T-helper 2 cell treated with Interferon-gamma antibody and Interleukin-4, amounts not matched to agents 5 μg/mL and 100 μg/mL, for 36 hours (primary cell): ENCODE measurements at places on chromosomes 1 and 21.

GRCh38 chr1:48066936-48067335 is 69.8 kb upstream of the TRABD2B start:
- H3K36me3 ChIP-seq = no peaks in the 10 kb centered on the region
- no peaks in the 10 kb centered on the region for H3K4me1 ChIP-seq
- H3K4me3 ChIP-seq = no peak overlapping the region
- DNase-seq = no peak

GRCh38 chr1:77350012-77350770 is 68.4 kb downstream of the AK5 start:
- DNase-seq = no peak
- no peaks in the 10 kb centered on the region for H3K36me3 ChIP-seq
- H3K27ac ChIP-seq = no peak overlapping the region
- peaks cover 3% of the 10 kb centered on the region for H3K4me1 ChIP-seq
- H3K4me3 ChIP-seq = no peak overlapping the region
- H3K27me3 ChIP-seq = no peaks in the 10 kb centered on the region

DNA sequence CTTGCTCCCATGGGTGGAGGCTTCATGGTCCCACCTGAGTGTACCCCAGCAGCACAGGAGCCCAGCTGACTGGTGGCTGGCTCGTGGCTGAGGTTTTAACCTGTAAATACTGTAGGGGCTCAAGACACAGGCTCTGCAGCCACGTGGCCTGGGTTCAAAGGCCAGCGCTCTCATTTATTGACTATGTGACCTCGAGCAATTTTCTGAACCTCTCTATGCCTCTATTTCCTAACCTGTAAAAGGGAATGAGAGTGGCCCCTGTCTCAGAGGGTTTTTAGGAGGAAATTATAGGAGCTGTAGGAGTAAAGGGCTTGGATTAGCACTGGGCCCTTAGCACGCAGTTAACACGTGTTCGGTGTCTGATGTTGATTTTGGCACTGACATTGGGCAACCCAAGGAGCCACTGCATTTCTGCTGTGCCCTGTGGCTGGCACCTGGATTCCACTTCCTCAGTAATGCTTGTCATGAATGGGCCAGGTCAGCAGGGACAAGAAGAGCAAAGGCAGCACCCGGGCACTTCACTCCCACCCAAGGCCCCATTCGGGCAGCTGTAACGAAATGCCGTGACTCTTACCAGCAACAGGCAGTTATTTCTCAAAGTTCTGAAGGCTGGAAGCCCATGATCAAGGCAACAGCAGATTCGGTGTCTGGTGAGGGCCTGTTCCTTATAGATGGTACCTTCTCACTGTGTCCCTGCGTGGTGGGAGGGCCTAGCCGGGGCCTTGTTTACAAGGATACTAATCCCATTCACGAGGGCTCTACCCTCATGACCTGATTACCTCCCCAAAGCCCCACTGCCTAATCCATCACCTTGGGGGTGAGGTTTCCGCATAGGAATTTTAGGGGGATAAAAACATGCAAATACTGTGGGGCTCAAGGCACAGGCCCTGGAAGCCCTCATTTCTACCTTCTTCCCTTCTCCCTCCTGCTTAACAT is 25.2 kb downstream of the ARHGEF10L start:
- no peaks in the 10 kb centered on the region for H3K27me3 ChIP-seq
- H3K4me3 ChIP-seq = no peak overlapping the region
- no peaks in the 10 kb centered on the region for H3K36me3 ChIP-seq
- H3K4me1 ChIP-seq = no peaks in the 10 kb centered on the region

- H3K4me1 ChIP-seq = no peaks in the 10 kb centered on the region
- no peak overlapping the region for H3K4me3 ChIP-seq
- peaks cover 2% of the 10 kb centered on the region for H3K27me3 ChIP-seq
- H3K36me3 ChIP-seq = no peaks in the 10 kb centered on the region
- no peak overlapping the region for H3K27ac ChIP-seq
These were observed 26.3 kb upstream of the SLC5A9 start for GRCh38 chr1:48196237-48196636.

GRCh38 chr1:32774950-32775634 is 42.1 kb downstream of the YARS1 start:
- peaks cover 34% of the 10 kb centered on the region for H3K36me3 ChIP-seq
- DNase-seq = no peak
- peaks cover 4% of the 10 kb centered on the region for H3K4me1 ChIP-seq
- H3K27me3 ChIP-seq = no peaks in the 10 kb centered on the region
- no peak overlapping the region for H3K27ac ChIP-seq

- H3K27ac ChIP-seq = no peak overlapping the region
- no peak overlapping the region for H3K4me3 ChIP-seq
- H3K27me3 ChIP-seq = no peaks in the 10 kb centered on the region
- no peaks in the 10 kb centered on the region for H3K4me1 ChIP-seq
These were observed 101.9 kb downstream of the RGS21 start for GRCh38 chr1:192418552-192419285.

- H3K27ac ChIP-seq = no peak overlapping the region
- peaks cover 9% of the 10 kb centered on the region for H3K36me3 ChIP-seq
- H3K4me1 ChIP-seq = peaks cover 38% of the 10 kb centered on the region
- H3K27me3 ChIP-seq = peaks cover 3% of the 10 kb centered on the region
- H3K4me3 ChIP-seq = no peak overlapping the region
These were observed 20.4 kb upstream of the LBR start for GRCh38 chr1:225448146-225448805.

DNA sequence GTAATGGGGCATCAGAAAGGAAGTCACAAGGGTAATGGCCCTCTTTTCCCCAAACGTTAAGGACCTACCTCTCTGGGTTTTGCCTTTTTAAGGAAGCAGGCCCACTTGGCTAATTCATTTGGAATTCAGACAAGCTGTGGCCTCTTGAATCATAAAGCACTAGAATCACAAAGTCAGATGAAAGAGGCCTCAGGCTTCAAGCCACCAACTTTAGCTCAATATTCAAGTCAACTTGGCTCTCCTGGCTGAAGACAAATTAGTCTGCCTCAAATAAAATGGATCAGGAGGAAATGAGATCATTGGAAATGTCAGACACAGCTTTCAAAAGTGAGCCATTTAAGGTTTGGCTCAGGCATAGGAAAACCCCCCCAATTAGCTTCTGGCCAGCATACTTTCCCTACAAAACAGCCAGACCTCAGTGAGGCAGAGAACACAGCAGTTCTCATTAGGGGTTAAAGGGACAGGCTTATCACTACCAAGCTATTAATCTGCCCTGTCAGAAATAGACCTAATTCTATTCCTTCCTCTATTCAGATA is 34.3 kb downstream of the SLC35D1 start:
- no peaks in the 10 kb centered on the region for H3K27me3 ChIP-seq
- no peak for DNase-seq
- H3K4me1 ChIP-seq = no peaks in the 10 kb centered on the region
- no peak overlapping the region for H3K4me3 ChIP-seq
- no peak overlapping the region for H3K27ac ChIP-seq
